CD4-positive, alpha-beta T cell treated with Interleukin-2 at 100 ng/mL for 4 hours (primary cell): ENCODE measurements at places on chromosomes 4 and X.

DNA sequence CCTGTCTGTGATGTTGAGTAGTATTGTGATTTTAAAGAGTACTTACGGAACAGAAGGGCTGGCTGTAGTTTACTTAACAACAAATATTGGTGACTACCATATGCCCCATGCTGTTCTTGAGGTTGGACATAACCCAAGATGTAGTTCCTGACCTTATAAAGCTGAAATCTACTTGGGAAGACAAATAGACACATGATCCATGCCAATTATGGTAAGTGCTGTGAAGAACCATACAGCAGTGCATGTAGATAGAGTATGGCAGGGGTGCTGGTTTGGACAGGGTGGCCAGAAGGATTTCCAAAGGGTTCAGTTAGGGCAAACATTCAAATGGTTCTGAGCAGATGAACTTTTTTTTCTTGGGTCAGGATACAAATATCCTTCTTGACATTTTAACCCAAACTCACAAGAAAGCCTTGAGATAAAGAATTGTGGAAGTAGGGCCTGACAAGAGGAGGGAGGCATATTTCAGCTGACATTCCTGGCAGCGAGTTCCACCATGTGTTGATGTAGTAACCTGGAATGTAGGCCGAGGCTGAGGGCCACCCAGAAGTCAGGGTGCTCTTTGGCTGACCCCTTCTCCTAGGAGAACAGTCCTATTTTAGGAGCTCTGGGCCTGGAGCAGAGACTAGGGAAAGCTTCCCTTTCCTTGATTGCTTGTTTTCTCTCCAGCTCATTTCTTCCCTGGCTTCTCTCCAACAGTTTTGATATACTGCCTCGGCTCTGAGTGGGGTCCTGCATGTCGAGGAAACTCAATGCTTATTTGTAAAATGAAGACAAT lies 74.2 kb downstream of the FREM3 start:
- no peak for DNase-seq

- no peak for DNase-seq
Observed at GRCh38 chrX:99857455-99857854, 552.6 kb downstream of the PCDH19 start.

GRCh38 chr4:41512136-41512535 lies 25.8 kb upstream of the LIMCH1 start:
- DNase-seq: no peak

DNA sequence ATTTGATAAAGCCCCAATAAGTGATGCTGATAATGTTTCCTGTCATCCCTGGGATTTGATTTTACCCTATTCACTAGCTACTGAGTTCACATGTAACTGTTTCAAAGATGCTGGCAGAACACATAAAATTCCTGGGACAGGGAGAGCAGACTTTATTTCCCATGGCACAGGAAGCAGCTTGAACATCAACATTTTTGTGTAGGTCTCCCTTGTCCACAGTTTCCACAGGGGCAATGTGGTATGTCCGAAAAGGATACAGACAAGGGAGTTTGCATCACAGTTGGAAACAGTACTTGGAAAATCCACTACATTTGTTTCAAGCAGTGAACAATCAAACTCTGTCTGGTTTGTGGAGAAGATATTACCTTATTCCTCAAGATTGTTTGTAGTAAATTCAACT lies 129.2 kb upstream of the KLHL4 start:
- no peak for DNase-seq

DNA sequence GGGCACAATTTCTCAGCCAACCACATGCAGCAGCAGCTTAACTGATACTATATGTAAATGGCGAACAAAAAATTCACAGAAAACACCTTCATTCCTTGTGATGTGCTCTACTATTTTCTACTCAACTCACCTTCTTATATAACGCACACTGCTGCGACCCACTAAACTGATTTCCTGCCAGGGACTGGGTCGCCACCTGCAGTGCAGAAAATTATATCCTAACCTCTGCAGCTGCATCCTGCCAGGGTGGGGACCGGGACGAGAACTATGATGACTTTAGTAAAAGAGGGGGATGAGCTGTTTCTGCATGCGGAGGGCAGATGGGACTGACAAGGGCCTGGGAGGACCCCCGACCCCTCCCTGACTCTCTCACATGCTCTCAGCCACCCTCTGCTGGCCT lies 27.4 kb downstream of the ABLIM2 start:
- no peak for DNase-seq

GRCh38 chrX:29617725-29618124 lies 597.6 kb upstream of the MAGEB2 start:
- no peak for DNase-seq

- DNase-seq: no peak
Observed at GRCh38 chr4:122658818-122659295, 38.0 kb upstream of the IL21 start.

DNA sequence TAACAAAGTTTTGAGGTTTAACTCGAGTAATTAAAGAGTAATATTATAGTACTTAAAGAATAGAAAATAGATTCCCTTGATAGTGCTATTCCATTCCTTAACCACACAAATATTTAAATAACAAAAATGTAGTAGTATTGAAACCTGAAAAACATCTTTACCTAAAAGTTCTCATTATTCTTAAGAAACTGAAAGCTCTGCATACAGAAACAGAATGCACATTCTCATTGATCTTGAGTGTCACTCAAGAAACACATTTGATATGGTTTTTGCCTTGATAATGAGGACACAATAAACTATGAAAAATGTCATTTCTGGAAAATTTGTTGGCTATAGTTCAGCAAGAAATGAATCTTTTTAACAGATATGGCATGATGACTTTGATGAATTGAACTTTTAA lies 268.5 kb downstream of the COL25A1 start:
- no peak for DNase-seq

GRCh38 chr4:177595386-177595785 lies 153.1 kb upstream of the AGA start:
- no peak for DNase-seq

GRCh38 chrX:17471861-17472260 lies 96.9 kb downstream of the NHS start:
- DNase-seq: no peak

GRCh38 chr4:169270810-169271691 lies at the start of gene SH3RF1:
TSS of gene SH3RF1 (minus strand) at chr4:169270956. CDS start at chr4:169269212, 1,744 bp downstream.
- DNase-seq: no peak

GRCh38 chr4:21898101-21898500 lies 50.5 kb downstream of the KCNIP4 start:
- DNase-seq: no peak

GRCh38 chrX:111467896-111468295 lies 43.5 kb upstream of the SERTM2 start:
- DNase-seq: no peak
